ENCODE measurements at places on chromosomes 16 and 17.

DNA sequence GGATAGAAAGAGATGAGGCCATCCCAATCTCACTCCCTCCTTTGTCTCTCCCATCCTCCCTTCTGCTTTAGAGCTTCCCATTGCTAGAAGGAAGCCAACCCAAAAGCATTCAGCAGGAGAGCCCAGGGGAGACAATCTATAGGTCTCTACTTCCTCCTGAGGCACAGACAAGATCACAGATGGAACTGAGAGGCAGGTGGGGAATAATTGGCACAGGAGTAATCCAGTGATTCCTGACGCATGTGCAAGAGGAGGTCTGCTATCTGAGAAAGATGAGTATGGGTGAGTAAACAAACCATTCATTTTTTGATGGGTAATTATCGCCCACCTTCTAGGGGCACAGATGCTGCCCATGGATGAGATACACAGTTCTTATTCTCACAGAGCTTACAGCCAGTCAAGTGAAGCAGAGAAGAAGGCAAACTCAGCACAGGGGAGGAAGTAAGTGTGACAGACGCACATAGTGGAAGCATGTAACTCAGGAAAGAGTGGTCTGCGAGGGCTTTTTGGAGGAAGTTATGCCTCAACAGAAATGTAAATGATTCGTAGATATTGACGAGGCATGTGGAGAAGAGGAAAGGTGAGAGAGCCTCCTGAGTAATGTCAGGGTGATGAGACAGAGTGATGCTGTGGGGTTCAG is 88.9 kb upstream of the HLF start:
- no peak for ATAC-seq

DNA sequence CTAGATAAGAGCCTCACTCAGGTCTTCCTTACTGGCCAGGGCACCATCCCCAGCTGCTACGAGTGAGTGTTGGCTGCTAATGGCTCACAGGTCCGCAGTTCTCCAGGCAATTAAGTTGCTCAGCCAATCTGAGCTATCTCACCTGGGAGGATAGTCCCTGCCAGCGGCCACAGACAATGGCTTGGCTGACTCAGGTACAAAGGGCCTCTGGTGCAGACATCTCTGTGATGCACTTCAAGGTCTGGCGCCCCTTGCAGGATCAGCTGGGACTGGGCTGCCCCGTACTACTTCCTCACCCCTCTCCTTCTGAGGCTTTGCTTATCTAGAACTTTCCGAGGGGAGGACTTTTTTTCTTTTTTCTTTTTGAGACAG is 49.2 kb upstream of the EMP2 start:
- ATAC-seq: no peak

- peak; percentile 62 for ATAC-seq
These were observed 37.5 kb downstream of the ERCC4 start for GRCh38 chr16:13957197-13958078.

DNA sequence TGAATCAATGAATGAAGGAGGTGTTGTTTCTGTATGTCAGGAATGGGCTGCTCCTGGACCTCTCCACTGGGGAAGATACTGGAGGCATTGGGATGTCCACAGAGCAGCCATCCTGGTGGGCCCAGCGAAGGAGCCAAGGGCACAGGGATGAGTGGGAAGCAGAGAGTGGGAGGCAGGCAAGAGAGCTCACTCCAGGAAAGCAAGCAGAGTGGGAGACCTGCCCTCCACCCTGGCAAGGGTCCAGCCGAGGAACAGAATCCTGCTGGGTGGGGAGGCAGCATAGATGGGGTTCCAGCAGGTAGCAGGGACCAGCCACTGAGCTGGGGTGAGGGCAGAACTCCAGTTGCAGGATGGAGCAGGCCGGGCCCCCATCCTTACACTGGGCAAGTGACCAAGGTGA is 71.9 kb upstream of the AMZ2 start:
- ATAC-seq: no peak

GRCh38 chr16:70430667-70431536 is 8.0 kb downstream of the ST3GAL2 start:
- ATAC-seq: peak; percentile 55

GRCh38 chr17:29005936-29006511 is at the start of gene SEZ6:
Gene SEZ6 (minus strand): TSS chr17:29006033. CDS start chr17:29005869, 164 bp downstream.
- ATAC-seq: peak; percentile 63

GRCh38 chr17:10073941-10074340 is 124.5 kb downstream of the GAS7 start:
- no peak for ATAC-seq

DNA sequence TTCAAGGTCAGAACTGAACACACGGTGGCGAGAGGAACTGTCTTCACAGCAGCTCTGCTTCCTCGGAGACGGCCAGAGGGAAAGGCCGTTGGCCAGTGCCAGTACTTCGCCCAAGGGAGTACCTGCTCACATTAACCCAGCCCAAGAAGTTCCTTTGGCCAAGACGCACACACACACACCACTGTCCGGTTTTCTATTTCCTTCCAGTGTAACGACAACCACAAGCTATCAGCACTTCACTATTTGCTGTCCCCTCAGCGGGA is 744 bp upstream of the GGNBP2 start:
- ATAC-seq: no peak

GRCh38 chr16:61892531-61892930 is 143.7 kb downstream of the CDH8 start:
- no peak for ATAC-seq

GRCh38 chr17:55390364-55390977 is 31.2 kb downstream of the MMD start:
- no peak for ATAC-seq

DNA sequence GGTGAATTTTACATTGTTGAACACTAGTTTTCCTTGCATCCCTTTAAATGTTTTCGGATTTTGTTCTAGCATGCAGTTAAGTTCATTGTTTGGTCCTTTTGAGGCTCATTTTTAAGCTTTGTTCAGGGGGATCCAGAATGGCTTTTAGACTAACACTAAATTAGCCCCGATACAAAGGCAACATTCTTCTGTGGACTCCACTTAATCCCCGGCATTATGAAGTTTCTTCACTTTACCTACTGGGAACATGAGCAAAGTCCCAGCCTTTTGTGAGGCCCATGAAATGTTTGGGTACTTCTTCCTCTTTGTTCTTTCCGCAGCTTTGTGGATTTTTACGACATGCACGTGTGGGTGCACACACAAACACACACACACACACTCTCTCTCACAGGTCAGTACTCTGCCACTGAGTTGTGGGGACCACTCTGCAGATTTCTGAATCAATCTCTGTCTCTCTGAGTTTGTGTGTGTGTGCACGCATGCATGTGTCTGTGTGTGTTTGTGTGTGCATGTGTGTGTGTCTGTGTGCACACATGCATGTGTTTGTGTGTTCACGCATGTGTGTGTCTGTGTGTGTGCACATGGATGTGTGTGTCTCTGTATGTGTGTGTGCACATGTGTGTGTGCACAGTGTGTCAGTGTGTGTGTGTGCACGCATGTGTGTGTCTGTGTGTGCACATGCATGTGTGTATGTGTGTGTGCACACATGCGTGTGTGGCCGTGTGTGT is 240.4 kb upstream of the TNRC6C start:
- no peak for ATAC-seq

DNA sequence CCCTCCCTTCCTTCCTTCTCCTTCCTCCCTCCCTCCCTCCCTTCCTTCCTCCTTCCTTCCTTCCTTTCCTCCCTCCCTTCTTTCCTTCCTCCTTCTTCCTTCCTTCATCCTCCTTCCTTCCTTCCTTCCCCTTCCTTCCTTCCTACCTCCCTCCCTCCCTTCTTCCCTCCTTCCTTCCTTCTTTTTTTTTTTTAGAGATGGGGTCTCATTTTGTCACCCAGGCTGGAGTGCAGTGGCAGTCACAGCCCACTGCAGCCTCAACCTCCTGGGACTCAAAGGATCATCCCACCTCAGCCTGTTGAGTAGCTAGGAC is 44.6 kb downstream of the COX4I1 start:
- no peak for ATAC-seq

GRCh38 chr16:2698965-2699750 is 16.8 kb downstream of the KCTD5 start:
- ATAC-seq: no peak

DNA sequence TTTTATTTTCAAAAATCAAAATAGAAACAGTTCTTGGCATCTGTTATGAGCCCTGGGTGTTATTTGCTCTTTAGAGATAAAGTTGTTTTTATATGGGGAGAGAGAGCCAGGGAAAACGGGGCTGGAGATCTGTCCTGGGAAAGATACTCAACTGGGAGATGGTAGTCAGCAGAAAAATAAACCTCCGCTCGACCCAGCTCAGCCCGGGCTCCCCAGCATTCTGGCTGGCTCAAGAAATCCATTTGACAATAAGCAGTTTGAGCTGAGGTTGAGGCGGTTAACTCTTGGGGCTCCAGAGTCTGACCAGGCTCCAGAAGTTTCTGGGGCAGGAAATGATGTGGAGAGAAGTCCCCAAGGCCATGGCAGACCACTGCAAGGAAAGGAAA is 151.9 kb downstream of the IRX5 start:
- ATAC-seq: no peak

DNA sequence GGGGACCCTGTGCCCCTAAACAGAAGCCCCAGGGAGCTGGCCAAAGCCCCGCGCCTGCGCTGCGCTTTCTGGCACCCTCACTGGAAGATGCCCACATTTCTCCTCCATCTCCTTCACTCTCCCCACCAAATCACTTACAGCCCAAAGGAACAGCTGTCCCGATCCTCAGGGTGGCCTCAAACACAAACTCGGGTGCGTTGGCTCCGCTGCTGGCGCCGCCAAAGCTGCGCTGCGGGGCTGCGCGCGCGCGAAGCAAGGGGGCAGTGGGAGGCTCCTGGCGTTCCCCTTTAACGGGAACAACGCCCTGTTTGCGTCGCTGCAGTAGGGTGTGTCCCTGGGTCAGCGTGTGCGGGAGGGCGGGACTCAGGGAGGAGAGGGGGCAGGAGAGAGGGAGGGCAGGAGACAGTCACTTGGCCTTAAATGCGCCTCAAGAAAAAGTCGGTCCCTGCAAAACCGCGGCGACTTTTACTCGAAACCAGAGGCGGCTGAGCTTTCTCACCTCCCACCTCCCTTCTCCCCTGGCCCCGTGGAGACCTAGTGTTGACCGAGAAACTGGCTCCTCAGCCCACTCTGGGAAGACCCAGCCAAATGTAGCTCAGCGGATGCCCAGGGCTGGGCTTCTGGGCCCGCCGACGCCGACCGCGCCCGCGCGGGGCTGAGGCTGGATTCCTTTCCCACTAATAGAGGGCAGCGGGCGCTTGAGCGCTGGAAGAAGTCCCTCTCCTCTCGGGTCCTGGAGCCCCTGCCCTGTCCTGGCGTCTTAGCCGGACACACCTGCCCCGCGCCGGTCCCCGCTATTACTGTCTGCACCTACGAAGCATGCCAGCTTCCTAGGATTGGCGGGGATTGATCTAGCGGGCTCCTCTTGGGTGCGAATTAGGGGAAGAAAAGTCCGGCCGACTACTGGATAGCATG is 2.6 kb downstream of the PMP22 start:
- no peak for ATAC-seq

- no peak for ATAC-seq
These were observed 46.5 kb downstream of the GPRC5B start for GRCh38 chr16:19837984-19838707.

DNA sequence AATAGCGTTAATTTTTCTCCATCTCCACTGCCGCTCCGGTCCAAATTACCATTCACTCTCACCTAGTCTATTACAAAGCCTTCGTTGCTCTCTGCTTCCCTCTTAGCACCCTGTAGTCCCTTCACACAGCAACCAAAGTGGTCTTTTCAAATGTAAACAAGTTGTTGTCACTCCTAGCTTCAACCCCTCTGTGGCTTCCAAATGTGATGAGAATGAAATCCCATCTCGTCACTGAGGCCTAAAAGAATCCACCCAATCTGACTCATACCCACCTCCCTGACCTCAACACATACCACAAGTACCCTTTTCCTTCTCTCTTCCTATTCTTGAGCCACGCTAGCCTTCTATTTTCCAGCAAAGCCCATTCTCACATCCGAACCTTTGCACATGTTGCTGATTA is 2.2 kb upstream of the PELP1 start:
- no peak for ATAC-seq

DNA sequence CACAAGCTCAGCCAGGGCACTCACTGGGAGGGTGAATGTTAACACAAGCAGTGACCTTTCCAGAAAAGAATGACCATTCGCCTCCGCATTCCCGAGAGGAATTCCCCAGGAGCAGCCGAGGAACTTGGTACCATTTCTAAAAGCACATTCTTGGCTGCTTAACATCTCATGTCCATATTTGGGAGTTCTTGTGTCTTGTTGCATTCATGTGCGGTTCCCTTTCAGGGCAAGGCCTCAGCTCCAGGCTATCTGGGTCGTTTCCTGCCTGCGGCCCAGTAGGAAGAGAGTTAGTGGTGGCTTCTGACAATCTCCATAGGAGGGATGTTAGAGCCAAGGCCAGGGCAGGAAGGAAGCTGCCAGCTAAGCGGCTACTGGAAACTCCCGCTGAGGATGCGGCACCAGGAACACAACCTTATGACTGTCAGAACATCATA is 27.8 kb upstream of the MEAK7 start:
- ATAC-seq: no peak

DNA sequence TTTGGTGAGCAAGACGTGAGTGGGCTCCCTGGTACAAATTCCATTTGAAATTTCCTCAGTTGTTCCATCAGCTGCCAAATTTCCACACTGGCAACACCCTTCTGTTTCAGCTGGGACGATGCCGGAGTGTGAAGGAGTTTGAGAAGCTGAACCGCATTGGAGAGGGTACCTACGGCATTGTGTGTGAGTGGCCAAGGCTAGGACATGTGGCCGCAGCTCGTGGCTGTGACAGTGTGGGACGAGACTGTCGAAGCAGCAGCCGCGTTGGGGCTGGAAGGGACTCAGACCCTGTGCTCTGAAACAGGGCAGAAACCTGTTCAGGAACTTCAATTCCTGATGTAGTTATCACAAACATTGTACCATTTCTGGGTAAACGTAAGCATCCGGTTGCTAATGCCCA is 2.7 kb downstream of the CDK10 start:
- no peak for ATAC-seq

DNA sequence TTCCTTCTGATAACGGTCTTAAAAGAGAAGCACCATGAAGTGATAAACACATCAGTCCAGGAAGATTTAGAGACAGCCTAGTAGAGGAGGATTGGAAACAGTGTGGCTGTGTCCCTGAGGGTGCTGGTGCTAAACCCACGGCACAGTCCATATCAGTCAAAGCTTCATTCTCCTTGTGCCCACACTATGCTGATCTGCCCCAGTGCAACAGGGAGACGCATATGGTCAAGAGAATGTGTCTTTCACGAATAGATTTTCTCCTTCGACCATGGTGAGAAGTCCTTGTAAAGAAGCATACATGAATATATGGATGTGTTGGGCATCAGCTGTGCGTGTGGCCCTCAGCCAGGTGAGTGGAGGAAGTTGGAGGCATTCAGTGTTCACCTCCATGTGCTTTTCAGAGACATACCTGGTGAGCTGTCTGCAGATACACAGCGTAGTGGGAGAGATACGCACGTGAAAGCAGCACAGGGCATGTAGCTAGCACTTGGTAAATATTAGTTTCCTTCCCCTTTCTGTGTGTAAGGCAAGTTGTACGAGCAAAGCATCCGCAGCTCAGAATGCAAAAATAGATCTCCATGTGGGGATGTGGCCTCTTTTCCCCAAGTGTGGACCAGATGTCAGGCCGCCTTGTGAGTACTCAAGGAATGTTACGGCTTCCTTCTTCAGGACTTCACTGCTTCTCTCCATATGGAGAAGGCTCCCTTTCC is 29.4 kb downstream of the HLF start:
- ATAC-seq: no peak
